ENCODE measurements at places on chromosomes 1 and 21.

DNA sequence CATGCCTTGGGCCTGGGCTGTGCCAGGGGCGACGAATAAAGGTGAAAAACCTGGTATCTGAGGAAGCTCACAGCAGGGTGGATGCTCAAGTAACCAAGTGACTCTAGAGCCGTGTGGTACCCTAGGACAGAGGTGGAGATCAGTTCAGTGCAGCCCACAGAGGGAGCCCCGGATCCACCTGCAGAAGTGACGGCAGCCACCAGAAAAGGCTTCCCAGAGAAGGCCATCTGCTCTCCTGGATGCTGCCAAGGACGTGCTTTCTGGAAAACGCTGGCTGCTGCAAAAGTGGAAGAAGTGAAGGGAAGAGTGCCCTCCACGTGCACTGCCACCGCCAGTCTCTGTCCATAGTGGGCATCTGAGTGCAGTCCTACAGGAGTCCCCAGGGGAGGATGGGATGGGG is 27.7 kb downstream of the TMCO4 start:
- DNase-seq = no peak

DNA sequence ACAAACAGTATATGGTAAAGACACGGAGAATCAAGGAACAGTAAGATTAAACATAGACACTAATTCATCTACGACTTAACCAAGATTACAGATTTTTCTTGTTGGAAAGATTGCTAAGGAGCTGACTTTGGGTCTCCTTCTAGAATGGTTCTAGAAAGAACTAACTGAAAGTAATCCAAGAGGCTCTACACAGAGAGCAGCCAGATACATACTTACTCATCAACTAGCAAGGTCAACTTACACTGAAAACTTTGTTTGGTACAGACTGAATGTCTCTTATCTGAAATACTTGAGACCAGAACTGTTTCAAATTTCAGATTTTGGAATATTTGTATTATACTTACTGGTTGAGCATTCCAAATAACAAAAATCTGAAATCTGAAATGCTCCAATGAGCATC is 5.8 kb downstream of the C21orf91 start:
- no peak for DNase-seq

- no peak for DNase-seq
Observed at GRCh38 chr1:21244154-21244553, 46.1 kb downstream of the ECE1 start.

DNA sequence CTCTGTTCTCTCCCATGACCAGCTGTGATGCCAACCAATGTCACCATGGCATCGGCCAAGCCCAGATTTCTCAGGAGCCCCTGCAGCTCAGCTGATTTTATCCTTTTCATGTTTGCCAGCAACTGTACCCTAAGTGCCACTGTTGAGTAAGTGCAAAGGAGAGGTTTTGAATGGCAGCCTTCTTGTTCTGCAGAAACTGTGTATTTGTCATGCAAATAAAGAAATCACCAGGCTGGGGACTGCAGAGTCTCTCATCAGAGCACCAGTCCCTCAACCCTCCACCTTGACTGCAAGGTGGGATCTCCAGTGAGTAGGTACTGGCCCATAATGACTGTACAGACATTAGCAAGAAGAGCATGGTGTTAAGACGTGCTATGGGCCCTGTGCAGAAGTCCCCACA is 26.6 kb downstream of the C8B start:
- no peak for DNase-seq

- DNase-seq = no peak
Observed at GRCh38 chr1:66197785-66198184, 336.2 kb upstream of the SGIP1 start.

- DNase-seq = no peak
Observed at GRCh38 chr1:50103615-50104081, 5.1 kb upstream of the ELAVL4 start.

DNA sequence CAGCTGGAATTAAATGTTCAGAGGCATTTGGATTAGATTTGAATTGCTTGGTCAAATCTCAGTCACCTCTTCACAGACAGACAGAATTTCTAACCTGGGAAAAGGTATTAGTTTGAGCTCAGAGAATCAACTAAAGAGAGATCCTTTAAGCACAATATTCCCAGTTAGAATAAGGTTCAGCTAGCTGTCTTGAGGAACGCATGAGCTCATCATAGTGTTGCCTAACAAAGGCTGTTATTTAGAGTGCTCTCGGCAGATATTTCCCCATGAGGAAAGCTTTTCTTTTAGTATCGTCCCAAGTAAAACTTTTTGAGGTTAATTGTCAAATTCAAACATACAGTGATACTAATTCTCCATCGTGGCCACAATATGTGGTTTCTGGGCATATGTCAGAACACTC is 269.9 kb downstream of the HLX start:
- DNase-seq = no peak

- DNase-seq = no peak
Observed at GRCh38 chr1:209434066-209434465, 149.4 kb upstream of the CAMK1G start.

GRCh38 chr21:15010645-15011044 is 54.2 kb downstream of the NRIP1 start:
- no peak for DNase-seq

All from esophagus squamous epithelium (tissue), 5 donors.